ENCODE measurements at places on chromosomes 6 and 20.
A peak's percentile ranks its signal among the peaks of the same experiment; 100 is the strongest.

DNA sequence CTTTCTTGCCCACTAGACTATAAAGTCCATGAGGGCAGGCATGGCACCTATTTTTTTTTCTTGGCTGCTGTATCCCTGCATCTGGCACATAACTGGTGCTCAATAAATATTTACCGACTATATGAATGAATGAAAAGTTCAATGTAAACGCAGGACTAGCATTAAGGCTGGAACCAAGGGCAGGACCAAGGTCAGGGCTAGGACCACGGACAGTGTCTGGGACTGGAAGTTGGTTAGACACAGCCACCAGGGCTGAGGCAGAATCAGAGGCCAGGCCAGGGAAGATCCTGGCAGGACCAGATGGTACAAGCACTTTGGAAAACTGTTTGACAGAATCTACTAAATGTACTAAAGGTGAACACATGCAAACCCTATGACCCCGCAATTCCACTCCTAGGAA, 3.7 kb downstream of the TNXB start:
- DNase-seq: no peak

DNA sequence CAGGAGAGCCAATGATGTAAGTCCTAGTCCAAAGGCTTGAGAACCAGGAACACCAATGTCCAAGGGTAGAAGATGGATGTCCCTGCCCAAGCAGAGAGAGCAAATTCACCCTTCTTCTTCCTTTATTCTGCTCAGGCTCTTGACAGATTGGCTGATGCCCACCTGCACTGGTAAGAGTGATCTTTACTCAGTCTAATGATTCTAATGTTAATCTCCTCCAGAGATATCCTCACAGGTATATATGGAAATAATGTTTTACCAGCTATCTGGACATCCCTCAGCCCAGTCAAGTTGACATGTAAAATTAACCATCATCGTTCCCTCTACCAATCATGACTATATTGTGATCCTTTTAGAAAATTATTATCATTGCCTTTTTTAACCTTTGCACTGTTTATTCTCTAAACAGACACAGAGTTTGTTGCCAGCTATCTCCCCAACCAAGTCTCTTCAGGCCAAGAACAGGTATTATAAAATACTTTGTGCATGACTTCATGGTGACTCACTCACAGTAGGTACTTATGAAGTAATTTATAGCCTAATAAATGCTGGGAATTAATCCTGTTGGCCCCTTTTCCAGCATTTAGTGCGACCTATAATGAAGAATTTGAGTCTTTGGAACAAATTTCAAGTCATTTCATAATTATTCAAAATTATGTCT, 26.2 kb upstream of the TSHZ2 start:
- no peak for DNase-seq

- no peak for DNase-seq
These were observed 168.4 kb downstream of the FOXC1 start for GRCh38 chr6:1777921-1778685.

DNA sequence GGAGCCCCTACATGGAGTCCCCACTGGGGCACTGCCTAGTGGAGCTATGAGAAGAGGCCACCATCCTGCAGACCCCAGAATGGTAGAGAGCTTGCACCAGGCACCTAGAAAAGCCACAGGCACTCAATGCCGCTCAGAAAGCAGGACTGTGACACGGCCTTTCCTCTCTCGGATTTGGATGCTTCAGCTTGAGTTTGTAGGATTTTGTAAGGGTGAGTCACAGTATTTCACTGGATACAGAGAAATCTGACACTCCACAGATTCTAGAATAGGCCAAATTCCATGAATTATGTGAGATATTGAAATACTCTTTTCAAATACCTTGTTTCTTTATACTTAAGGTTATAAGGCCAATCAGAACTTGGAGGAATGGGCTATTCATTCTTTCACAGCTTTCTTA, 424.5 kb downstream of the HTR1B start:
- DNase-seq: no peak

GRCh38 chr6:42075159-42075838, 25.0 kb downstream of the TAF8 start:
- DNase-seq: peak; percentile 49

All from NCI-H1694 (cell line).